ENCODE measurements at places on chromosomes 6 and 20.

DNA sequence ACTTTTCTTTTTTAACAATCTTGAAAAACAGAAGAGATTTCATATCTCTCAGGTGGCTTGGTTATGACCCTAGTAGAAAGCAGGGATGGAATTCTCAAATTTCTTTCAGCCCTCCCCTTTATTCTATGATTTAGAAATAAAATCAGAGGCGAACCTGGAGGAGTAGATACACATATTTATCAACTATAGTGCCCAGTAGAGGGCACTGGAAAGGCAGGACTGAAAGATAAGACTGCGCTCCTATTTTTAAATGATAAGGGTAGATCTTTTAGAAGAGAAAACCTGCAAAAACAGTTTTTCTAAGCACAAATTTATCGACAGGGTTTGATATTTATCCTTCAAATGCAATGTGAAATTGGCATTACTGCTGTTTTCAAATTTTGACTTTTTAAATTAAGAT, 1296.6 kb downstream of the EPHA7 start:
- DNase-seq, result peak; percentile 33

DNA sequence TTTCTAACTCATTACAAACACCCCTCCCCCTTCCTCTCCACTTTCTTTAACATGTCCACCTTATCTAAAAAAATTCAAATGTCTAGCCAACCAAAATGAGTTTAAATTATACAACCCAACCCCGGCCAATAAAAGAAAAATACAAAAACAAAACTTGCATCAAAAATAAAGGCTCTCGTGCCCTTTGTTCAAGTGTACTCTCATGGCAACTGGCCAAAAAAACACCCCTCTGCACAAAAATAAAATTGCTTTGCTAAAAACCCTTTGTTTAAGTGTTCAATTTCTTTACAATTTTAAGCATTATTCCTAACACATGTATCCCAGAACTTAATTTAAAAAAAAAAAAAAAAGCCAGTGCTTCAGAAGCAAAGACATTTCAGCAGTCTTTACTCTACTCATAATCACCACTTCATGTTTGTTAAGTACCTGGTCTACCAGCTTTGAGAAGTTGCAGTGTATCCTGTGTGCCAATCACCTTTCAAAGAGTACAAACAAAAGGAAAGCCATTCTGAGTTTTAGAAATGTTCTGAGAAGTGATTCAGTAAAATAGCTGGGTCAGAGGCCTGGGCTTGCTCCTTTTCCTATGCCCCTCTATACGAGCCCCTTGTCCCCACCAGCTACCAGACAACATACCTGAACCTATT, 87.5 kb downstream of the MDN1 start:
- DNase-seq, result no peak

GRCh38 chr6:90914312-90914711, 327.4 kb upstream of the MAP3K7 start:
- DNase-seq, result peak; percentile 69

- DNase-seq, result no peak
Observed at GRCh38 chr6:151005896-151006632, 140.6 kb downstream of the MTHFD1L start.

DNA sequence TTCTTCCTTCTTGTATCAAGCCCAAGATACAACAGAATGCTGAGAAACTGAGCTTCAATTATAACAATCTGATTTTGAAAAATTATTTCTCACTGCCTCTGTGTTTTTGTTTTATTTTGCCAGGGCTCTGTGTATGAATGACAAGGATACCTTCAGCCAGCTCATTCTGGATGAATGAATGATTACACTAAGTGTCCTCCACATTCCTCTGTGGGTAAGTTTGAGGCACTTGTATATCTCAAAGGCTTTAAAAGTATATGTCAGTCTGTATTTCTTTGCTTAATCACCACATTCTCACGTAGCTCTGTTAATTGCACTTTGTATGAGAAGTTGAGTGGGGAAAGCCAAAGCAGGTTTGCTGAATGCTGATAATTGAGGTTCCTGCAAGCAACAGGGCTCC, 95.1 kb downstream of the TIAM2 start:
- no peak for DNase-seq

DNA sequence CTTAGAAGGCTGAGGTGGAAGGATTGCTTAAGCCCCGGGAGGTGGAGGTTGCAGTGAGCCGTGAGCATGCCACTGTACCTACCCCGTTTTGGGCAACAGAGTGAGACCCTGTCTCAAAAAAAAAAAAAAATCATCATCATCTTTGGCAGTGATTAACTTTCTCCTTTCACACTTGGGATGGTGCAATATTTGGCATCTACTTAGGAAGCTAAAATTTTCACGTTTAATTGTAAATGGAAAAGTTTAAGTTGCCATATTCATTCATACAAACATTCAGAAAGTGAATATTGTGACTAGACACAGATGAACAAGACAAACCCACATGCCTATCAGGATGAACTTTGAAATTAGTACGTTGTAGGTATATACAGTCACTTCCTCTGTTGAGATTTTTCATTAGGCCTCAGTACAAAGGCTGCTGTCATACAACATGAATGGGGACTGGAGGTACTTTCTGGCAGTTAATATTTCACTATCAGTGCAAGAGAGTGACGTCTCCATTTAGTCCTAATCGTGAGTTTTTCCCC, 10.3 kb downstream of the TOP1 start:
- no peak for DNase-seq

DNA sequence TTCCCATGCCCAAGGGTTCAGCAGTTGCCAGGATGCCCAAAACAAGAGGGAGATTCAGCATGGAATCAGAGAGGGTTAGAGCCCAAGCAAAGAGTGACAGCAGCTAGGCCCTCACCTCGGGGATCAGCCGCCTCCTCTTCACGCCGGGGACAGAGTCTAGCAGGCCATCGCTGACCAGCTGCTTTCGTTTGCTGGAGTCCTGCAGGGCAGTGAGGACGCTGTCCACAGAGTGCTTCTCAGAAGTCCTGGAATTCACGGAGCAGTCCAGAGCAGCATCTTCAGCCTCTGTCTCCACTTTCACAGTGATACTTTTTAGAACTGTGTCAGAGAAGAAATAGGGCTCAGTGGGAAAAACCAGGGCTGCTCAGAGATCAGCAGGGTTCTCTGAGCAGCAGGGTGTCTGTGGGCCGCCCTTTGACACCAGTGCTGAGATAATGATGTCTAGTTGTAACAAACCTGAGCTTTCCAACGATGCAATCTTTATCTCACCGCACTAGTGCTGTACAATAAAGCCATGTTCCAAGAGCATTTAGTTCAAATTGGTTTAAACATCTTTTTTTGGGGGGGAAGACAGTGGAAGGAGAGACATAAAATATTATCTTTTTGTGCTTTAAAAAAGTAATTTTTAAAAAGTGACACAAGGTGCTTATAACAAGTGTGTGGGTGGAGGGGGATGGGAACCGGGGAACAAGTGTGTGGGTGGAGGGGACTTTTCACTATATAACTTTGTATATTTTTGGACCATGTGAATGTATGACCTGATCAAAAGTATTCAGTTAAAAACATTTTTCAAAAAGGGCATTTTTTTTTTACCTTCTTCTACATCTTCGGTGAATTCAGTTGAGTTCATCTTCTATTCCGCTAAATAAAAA, 16.6 kb downstream of the BEND3 start:
- no peak for DNase-seq

GRCh38 chr6:158938220-158938619, 61.8 kb downstream of the RSPH3 start:
- DNase-seq, result no peak

GRCh38 chr6:136791296-136792094, 782 bp downstream of the MAP3K5 start:
- peak; percentile 75 for DNase-seq

- no peak for DNase-seq
Observed at GRCh38 chr20:46057856-46058598, 29.0 kb downstream of the SLC12A5 start.

GRCh38 chr6:161503570-161503969, 229.7 kb upstream of the AGPAT4 start:
- DNase-seq, result no peak

Measured in NCI-H524 (cell line).